ENCODE measurements at places on chromosomes 7 and 10.

DNA sequence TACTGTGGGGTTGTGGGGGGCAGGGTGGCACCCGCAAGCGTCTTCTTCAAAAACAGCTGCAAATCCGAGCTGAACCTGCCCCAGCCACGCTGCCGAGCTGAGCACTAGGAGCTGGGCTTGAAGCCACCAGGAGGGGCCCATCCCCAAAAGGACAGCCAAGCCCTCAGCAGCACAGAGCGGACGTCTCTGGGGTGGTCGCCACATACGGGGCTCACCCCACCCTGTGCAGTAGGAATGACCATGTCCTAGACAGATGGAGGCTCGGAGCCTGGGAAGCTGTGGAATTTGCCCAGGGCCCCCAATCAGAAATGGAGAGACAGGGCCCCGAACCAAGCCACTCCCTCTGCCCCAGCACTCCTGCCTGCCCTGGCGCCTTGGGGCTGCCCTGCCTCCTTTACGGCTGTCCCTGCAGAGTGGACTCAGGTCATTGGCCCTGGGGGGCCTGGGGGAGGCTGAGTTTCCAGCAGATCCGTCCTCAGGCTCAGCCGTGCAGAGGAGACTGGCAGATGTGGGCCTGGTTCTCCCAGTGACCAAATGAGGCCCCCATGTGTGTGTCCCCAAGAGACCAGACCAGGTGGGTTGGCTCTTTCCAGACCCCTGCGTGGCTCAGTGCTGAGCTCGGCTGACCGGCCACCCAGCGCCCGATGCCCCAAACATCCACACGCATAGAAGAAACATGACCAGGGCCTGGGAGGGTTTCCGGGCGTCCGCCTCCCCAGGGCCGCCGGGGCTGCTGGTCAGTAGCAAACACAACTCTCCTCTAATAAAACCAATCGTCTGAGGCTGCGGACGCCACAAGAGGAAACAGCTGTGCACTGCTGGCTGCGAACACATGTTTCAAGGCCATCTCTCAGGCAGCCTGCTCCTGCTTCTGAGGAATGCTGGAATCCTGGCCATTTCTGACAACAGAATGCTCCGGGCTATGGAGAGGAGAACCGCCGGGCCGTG is 54.9 kb downstream of the PDGFA start:
- DNase-seq: peak; percentile 40

GRCh38 chr7:97865104-97865503 is 7.1 kb downstream of the ASNS start:
- DNase-seq: no peak

DNA sequence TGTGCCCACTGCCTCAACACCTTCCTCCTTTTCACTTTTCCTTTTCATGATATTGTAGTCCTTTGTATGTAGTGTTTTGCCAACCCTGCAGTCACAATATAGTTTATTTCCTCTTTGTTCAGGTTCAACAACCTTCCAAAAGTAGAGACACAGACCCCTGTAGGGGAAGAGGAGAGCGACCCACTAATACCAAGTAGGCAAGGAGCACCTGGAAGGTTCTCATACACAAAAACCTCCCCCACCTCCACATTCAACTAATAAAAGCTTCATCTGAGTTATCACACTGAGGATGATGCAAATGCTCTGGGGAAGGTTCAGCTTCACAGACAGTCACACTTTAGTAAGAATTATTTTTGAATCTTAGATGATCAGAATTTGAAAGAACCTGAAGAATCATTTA is 41.6 kb downstream of the PIK3AP1 start:
- DNase-seq: no peak

DNA sequence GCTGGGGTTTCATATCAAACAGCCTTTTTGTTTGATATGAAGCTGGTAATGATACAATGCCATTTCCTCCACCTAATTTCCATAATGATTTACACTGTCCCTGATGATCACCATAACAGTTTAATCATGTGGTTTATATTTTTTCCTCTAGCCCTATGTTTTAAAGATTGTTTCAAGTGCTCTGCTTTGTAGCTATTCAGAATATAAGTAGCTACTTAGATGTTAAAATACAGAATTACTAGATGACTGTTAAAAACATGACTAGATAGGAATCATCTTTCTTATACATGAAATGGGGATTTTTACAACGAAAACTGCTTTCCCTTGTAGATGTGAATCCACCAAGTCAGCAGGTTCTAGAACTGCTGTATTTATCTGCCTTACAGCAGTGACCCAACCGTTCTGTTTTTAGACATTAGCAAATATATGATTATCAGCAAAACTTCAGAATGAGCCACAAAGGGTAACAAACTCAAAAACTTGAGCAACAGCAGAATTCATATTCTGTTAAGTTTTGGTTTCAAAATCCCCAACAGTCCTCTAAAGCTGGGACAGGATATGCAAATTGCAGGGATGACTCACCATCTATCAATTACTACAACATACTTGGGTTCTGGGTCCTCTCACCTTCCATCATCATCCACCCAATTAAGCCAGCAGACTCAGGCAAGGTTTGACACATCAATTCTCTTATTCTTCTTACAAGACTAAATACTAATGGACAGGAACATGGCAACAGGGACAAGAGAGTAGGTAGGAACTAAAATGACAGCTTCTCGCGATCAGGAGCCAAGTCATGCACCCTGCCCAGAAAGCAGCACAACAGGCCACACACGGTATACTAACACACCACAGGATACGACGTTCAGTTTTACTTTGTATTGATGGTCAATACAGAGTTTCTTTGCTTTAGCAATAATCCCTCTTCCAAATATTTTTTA is 83.9 kb downstream of the PIP4K2A start:
- peak; percentile 69 for DNase-seq

- DNase-seq: no peak
Observed at GRCh38 chr10:13732465-13732881, 145.7 kb downstream of the PRPF18 start.

- DNase-seq: no peak
Observed at GRCh38 chr10:77080361-77081027, 557.1 kb downstream of the KCNMA1 start.

DNA sequence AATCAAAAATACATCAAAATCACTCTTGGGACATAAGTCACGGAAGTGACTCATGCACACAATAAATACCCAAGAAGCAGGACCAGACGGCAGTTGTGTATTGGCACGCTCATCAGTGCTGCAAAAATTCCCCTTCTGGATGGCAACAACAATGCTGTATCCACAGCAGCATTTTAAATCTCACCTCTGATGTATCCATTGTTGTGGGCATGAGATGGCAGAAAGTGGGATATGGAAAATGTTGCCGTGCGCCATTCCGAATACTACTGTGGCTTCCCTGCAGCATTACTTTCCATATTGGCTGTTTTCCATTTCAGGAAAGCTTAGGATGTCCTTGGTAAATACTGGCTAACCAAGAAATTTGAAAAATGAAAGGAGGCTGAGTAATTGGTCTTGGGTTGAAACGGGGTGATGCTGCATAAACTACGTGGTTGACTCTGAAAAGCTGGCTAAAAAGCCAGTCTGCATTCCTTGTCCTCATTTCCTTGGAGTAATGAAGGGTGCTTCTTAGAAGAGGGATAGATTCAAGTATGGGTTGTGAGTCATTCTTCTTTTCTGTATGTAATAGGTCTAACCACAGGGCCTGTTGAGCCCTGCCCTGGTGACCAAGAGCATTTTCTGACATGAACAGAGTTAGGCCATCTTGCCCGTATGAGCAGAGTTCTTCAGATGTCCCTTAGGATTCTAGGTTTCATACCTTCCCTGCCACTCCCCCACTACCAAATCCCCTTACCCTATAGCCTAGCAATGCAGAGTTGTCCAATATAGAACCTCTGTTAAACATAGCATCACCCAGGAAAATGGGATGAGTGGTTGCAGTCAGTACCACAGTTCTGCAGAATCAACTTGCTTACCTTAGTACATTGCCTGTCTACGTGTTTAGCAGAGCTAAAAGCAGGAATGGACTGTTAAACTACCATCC is 36.3 kb upstream of the TOMM7 start:
- DNase-seq: peak; percentile 99

All from fibroblast of mammary gland (primary cell).